ENCODE measurements at places on chromosomes 1 and 21. TPM values are rescaled to one million over a fixed set of nuclear protein-coding genes. Genes with fewer than 3 reads are reported as not detected.

- no peak for DNase-seq
Measured at GRCh38 chr21:39518055-39518846, 66.5 kb downstream of the SH3BGR start.

Gene SIM2
- total RNA-seq = not detected

Gene IRF6
- 32.6 TPM for total RNA-seq

GRCh38 chr1:78511334-78511733, 20.6 kb downstream of the PTGFR start:
- no peak for DNase-seq

GRCh38 chr1:54705153-54705552, 10.5 kb upstream of the TTC4 start:
- peak; percentile 13 for DNase-seq

- no peak for DNase-seq
Measured at GRCh38 chr1:12709091-12709491, 6.8 kb upstream of the AADACL3 start.

Gene RPRD2
- 18.5 TPM for total RNA-seq

Gene SAMD13
- 0.59 TPM for total RNA-seq

- no peak for DNase-seq
Measured at GRCh38 chr1:213366141-213366831, 315.2 kb downstream of the RPS6KC1 start.

DNA sequence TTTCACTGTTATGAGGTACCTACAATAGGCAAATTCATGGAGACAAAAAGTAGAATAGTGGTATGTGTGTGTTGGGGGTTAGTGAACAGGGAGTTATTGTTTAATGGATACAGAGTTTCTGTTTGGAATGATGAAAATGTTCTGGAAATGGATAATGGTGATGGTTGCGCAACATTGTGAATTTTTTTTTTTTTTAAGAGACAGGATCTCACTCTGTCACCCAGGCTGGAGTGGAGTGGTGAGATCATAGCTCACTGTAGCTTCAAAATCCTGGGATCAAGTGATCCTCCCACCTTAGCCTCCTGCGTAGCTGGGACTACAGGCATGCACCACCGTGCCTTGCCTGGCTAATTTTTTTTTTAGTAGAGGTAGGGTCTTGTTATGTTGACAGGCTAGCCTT, 34.5 kb upstream of the TRABD2B start:
- DNase-seq = no peak

DNA sequence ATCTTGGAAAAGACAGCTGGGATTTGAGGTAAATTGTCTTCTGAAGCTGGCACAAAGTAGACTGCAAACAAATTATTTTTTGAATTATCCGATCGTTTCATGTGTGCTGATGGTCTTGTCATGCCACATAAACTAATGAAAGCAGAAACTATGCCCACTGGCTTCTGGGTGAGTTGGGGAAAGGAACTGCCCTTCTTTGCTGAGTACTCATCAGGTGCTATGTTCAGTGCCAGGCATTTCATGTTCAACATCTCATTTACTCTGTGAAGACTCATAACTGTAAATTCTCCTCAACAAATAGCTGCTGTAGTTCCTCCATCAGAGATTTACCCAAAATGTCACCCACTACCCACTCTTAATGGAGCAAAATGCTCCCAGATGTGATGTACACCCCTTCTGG, 1.2 kb downstream of the TRIT1 start:
- no peak for DNase-seq

DNA sequence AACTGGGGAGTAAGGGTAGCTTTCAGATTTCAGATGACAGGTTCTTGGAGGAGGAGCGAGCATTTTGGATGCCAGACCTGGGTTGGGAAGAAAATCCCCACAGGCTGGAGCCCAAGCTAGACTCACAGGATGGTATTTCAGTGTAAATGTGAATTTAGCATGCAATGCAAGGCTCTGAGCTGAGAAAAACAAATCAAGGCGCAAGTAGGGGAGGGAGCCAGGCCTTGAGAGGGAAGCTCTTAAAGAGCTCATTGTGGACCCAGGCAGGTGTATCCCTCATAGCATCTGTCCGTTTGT, 386.1 kb downstream of the MATN1 start:
- peak; percentile 28 for DNase-seq

- DNase-seq = no peak
Measured at GRCh38 chr1:90718411-90719329, 1.6 kb upstream of the BARHL2 start.

GRCh38 chr1:113147073-113147625, 74.2 kb downstream of the LRIG2 start:
- no peak for DNase-seq

DNA sequence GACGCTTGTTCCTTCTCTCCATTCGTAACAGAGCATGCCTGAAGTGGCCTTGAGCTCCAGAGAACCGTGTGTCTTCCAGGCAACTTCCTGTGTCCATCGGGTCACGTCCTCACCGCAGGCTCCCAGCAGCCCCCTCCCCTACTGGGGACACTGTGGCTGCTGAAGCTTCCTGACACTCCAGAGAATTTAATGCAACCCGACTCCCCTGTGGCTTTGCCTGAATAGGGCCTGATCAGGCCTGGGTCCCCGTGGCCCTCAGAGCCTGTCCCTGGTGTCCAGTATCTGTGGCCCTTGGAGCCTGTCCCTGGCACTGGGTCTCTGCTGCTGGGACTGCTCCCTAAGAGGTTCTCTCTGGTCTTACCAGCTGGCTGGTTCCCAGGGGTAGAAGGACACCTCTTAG, 219.7 kb upstream of the VAMP3 start:
- DNase-seq = no peak

DNA sequence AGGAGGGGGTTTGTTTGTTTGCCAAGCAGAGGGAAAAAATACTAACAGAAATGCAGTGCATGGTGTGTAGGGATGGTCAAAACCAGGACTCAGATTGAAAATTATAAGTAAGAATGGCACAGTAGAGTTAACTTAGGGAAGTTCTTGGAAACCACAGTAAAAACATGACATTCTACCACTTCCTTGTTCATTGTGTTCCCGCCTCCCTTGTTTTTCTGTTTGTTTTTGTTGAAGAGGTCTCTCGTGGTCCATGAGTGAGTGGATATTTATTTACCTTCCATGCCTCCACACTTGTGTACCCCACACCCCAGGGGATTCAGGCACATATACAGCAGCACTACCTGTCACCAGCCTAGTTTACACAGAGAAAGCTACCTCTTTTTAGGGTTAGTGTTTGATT, 69.6 kb downstream of the OLFML2B start:
- no peak for DNase-seq

Gene TRIM46
- not detected for total RNA-seq

GRCh38 chr21:41925767-41926116, 28.1 kb downstream of the C2CD2 start:
- DNase-seq = no peak

DNA sequence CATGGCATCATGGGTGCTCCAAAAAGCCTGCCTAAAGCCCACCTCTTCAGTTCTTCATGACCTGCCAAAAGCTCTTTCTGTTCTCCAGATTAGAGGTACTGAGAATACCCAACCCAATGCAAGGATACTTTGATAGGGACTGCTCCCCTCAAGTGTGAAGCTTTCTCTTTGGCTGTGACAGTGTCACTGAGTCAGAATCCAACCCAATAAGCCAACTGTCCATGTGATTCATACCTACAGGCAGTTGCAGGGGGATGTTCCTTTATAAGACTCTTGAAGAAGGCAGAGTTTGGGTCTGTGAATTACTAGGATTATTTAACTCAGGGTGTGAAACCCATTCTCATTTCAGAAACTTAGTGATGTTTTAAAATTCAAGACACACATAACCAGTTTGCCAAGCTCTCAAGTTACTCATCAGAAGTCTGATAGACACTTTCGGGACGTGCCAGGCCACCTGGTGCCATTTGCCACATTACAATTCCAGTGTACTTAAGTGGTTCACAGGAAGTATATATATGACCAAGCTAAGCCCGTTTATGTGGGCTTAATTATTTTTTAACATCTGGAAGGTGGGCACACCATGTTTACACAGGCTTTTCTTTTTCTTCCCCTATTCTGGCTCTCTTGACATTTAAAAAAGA, 265.8 kb downstream of the NFIA start:
- no peak for DNase-seq

Gene CHD5
- 0.07 TPM for total RNA-seq

Gene CD1E
- 0.39 TPM for total RNA-seq

DNA sequence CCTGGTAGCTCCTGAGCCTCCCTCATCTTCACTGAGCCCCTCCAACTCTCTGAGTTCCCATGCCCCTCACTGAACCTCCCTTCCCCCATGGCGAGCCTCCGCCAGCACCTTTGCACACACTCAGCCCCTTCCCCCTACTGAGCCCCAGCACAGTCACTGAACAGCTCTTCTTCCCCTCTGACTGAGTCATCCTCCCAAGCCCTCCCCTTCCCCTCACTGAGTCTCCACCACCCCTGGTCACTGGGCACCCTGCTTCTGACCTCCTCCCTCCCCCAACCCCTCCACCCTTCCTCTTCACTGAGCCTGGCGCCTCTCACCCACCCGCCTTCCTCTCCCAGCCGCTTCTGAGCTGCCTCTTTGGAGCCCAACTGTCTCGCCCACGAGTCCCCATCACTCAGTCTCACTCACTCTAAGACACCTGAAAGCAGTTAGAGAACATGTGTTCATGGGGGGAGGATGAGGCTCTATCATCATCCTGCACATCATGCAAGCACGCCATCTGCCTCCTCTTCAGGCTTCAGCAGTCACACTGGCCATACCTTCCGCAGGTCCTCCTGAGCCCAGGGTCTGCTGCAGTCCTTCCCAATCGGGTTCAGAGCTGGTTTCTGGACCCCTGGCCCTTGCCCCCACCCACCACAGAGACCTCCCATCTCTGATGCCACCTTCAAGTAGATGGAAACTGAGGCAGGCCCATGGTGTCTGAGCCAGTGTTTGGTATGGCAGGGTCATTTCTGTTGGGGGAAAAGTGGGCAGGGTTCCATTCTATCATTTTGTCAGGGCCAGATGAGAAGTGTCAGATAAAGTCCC, 2.0 kb upstream of the TRNP1 start:
- no peak for DNase-seq

DNA sequence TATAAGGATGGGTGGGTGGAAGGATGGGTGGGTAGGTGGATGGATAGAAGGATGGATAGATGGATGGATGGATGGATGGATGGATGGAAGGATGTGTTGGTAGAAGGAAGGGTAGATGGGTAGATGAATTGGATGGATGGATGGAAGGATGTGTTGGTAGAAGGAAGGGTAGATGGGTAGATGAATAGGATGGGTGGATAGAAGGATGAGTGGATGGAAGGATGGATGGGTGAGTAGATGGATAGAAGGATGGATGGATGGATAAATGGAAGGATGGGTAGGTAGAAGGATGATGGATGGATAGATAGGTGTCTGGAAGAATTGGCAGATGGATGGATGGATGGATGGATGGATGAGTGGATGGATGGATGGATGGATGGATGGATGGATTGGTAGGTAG, 6.0 kb downstream of the MASP2 start:
- no peak for DNase-seq

DNA sequence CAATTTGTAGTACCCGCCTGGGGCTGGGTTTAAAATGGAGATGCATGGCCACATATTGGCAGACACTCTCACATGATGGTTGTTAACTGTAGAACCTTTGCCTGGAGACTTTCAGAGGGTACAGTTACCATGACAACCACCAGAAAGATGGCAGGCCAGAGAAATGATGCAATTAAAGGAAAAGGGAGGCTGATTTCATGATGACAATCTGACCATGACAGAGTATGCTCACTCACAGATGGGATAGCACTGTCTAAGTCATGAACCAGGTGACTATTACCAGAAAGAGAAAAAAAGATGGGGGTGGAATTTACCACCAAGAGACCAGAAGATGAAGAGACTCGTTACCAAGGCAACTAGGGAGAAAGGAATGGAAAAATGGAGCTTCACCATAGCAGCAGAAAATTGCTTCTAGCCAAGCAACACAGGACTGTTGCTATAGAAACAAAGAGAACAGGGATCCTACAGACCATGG, 3.5 kb upstream of the TRIT1 start:
- DNase-seq = no peak

GRCh38 chr1:28737307-28738132, 780 bp downstream of the YTHDF2 start:
- no peak for DNase-seq

DNA sequence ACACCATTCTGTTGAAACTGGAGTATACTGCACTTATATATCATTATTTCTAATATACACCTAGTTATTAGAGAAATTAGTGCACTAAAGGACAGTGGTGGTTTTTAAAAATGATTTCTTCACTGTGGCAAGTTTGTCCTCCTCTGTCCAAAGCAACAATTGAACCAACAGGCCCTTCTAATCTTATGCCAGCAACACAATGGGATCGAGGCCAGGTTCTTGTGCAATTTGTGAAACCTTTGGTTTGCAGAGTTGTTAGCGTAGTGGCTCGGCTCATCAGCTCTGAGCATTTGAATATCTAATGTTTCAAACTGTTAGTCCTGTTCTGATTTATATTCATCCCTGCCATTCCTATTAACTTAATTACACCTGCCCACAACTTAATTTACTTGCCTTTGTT, 9.9 kb upstream of the LRRC39 start:
- peak; percentile 73 for DNase-seq

GRCh38 chr1:222886878-222887351, 72.1 kb downstream of the DISP1 start:
- DNase-seq = no peak

DNA sequence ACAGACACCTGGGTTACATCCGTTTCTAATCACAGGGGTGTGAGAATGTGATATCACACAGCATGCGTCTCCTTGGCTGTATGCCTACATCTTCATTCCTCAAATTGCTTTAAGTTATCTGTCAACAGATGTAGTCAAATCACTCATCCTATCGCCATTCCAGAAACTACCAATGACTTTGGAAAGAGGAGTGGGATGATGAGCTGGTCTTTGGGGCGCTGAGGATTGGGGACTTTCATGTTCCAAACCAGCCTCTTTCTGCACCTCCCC, 104.8 kb downstream of the NAV1 start:
- no peak for DNase-seq

GRCh38 chr1:95575291-95575690, 341.3 kb downstream of the RWDD3 start:
- DNase-seq = no peak

- no peak for DNase-seq
Measured at GRCh38 chr1:196651637-196652215, at the start of gene CFH. Gene CFH (plus strand): TSS chr1:196652043. CDS start chr1:196652118, 75 bp downstream.

Gene ERG
- total RNA-seq = 13.2 TPM

- no peak for DNase-seq
Measured at GRCh38 chr1:162200096-162200847, 130.8 kb downstream of the NOS1AP start.

GRCh38 chr1:228471762-228472398, 15.3 kb upstream of the RNF187 start:
- no peak for DNase-seq
